Kidney epithelial cell (primary cell): ENCODE measurements at places on chromosomes 7 and 10. TPM values are rescaled to one million over a fixed set of nuclear protein-coding genes. Genes with fewer than 3 reads are reported as not detected.

MMP21 gene
- total RNA-seq: 0.07 and 0.08 TPM in 2 replicates

DNA sequence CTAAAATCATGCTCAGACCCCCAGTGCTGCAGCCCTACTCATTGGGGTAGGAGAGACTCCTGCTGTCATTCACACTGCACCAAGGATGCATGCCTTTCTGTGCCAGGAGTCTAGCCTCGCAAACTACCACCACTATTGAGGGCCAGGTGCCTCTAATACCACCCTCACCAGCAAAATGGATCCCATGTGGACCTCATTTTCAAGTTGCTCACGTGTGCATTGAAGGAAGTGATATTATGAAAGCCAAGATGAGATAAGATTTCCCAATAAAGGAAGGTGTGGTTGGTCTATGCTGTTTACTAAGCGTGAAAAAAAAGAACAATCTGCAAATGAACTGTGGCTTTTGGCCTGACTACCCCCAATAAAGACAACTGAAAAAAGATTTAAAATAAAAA is 7.2 kb upstream of the LAMTOR4 start:
- DNase-seq: no peak

DNA sequence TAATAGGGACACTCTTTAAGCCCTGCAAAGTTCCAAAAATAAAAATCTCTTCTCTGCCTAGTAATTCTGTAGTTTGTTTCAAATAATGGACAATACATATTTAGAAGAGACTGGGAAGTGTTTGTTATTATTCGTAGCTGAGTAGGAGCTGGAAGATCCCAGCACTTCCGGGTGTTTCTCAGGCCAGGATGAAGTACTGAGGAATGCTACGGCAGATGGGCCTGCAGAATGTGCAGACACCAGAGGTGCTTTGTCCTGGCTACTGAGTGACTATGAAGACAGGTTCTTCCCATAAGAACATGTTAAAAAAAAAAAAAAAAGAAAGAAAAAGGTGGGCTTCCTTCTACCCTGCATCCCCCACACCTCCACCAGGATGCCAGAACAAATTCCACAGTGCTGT is 36.1 kb downstream of the ETV1 start:
- DNase-seq: no peak

DNA sequence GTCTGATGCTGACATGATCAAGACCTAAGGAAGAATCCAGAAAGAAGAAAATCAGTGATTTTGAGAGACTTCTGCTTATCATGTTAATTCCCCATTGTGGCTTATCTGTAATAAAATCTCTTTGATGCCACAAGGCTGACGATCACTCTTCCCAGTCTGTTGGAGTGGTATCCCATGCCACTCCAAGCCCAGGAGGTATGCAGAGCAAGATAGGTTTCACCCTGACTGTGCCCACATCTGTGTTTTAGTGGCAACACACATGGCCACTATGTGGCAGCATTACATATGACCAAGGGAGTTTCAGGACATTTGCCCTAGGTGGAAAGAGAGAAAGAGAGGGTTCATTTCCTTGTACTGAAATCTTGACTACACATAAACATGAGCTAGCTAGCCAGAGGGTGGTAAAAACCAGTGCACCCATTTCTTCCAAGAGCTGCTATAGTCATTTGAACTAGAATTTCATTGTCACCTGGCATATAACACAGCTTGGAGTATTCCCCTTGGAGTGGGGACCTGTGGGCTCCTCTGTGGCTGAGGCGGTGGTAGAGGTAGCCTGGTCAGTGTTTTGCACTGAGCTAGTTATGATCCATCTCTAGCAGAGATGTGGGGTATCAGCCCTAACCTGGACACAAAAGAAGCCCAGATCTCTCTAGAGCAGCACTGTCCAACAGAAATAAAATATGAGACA is 20.8 kb downstream of the LAMB4 start:
- DNase-seq: no peak

UNCX gene
- total RNA-seq: 0.55 and 1.6 TPM in 2 replicates
